ENCODE measurements at places on chromosomes 5 and 9. TPM values are rescaled to one million over a fixed set of nuclear protein-coding genes. Genes with fewer than 3 reads are reported as not detected.
A peak's percentile ranks its signal among the peaks of the same experiment; 100 is the strongest.

EQTN gene
- total RNA-seq, result not detected

ROPN1L gene
- 0.26 TPM for total RNA-seq

DNA sequence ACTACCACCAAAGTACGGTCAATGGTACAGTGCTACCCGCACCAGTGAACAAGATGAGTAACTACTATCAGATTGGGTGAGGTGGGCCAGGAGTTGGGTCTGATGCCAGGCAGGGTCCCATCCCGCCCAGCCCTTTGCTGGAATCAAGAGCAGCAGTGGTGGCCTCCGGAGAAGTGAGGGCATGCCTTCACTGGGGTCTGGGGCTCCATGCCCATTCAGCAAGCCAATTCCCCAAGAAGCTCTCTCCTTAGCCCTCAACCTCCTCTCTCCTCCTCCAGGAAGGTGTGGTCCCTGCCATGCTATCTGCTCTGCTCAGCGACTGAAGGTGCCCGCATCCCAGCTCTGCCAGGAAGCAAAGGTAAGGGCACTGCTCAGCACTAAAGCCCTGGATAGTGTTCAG, 62.7 kb upstream of the CPLX2 start:
- no peaks in the 10 kb centered on the region for H3K4me1 ChIP-seq
- no peak overlapping the region for H3K4me3 ChIP-seq
- no peak overlapping the region for H3K27ac ChIP-seq
- H3K27me3 ChIP-seq, result peaks cover 45% of the 10 kb centered on the region
- H3K36me3 ChIP-seq, result no peaks in the 10 kb centered on the region

DNA sequence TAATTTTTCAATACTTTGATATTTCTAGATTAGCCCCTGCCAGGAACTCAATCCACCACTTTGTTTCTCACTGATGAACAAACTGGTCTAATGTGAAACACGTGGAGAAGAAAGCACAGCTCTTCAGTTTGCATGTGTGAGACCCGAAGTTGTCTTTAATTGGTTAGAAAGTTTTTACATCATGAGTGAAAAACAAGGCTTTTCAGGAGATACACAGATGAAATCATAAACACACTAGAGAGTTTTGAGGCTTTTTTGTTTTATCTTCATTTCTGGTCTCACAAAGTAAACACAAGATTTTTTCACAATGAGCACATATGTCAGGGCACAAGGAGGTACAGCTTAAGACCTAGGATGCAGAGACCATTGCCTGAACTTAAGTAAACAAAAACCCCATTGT, 84.5 kb upstream of the MOCS2 start:
- no peak for DNase-seq
- no peak overlapping the region for H3K4me3 ChIP-seq
- H3K36me3 ChIP-seq, result no peaks in the 10 kb centered on the region
- peaks cover 36% of the 10 kb centered on the region for H3K27me3 ChIP-seq
- H3K4me1 ChIP-seq, result no peaks in the 10 kb centered on the region

- peak overlapping the region; percentile 51 for H3K4me3 ChIP-seq
- peaks cover 18% of the 10 kb centered on the region for H3K36me3 ChIP-seq
- no peaks in the 10 kb centered on the region for H3K27me3 ChIP-seq
- H3K4me1 ChIP-seq, result peaks cover 18% of the 10 kb centered on the region
These were observed 15.7 kb downstream of the SQSTM1 start for GRCh38 chr5:179836225-179837019.

PCDHA5 gene
- total RNA-seq, result not detected

TPPP gene
- total RNA-seq, result 0.32 TPM

- H3K4me3 ChIP-seq, result no peak overlapping the region
- H3K27me3 ChIP-seq, result no peaks in the 10 kb centered on the region
- H3K27ac ChIP-seq, result no peak overlapping the region
- H3K4me1 ChIP-seq, result no peaks in the 10 kb centered on the region
These were observed 30.5 kb downstream of the DDX31 start for GRCh38 chr9:132639322-132639721.

DNA sequence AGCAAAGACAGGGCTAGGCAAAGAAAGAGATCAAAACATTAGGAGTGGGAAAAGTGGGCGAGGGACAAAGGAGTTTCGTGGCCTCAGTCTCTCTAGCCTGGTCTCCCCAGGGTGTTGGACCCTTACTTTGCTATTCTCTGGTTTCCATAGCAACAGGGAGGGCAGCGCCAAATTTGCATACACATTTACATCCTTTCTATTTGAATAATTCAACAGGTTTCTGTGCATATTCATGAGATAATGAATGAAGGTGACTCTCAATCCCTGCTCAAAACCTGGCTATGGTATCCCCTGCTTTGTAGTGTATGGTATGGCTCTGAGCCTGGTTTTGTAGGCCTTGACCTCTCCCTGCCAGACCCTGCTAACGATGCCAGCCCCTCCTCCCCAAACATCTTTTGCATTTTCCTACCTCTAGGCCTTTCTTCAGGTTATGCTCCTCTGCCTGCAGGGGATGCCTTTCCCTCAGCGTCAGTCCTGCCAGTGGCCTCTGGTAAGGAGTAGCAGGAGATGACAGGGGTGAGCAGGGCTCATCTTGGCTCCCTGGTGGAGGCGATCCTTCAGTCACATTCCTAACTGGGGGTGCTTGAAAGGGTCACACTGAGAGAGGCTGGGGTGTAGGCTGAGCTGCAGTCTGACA, 9.8 kb downstream of the RPP25L start:
- DNase-seq, result no peak
- no peaks in the 10 kb centered on the region for H3K4me1 ChIP-seq

- H3K27ac ChIP-seq, result no peak overlapping the region
- no peaks in the 10 kb centered on the region for H3K36me3 ChIP-seq
- H3K27me3 ChIP-seq, result no peaks in the 10 kb centered on the region
- no peak for DNase-seq
These were observed 421.9 kb upstream of the ADAMTSL1 start for GRCh38 chr9:18052060-18052459.

IL3 gene
- 8.9 TPM for total RNA-seq

DNA sequence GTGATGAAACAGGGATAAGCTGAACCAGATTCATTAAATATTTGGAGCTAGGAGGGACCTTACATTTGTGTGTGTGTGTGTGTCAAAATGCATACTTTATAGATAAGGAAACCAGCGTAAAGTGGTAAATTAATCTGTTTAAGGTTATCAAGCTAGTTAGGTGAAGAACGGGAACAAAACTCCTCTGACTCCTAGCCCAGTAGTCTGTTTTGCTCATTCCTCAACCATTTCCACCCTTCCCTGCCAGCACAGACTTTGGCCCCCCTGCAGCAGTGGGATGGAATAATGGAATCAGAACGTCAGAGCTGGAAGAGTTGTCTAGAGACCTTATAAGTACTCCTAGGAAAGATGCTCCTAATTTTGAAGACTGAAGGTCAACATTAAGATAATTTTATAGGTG, 6.5 kb downstream of the AGXT2 start:
- no peaks in the 10 kb centered on the region for H3K4me1 ChIP-seq
- no peaks in the 10 kb centered on the region for H3K36me3 ChIP-seq
- no peak for DNase-seq
- peaks cover 41% of the 10 kb centered on the region for H3K27me3 ChIP-seq

DNA sequence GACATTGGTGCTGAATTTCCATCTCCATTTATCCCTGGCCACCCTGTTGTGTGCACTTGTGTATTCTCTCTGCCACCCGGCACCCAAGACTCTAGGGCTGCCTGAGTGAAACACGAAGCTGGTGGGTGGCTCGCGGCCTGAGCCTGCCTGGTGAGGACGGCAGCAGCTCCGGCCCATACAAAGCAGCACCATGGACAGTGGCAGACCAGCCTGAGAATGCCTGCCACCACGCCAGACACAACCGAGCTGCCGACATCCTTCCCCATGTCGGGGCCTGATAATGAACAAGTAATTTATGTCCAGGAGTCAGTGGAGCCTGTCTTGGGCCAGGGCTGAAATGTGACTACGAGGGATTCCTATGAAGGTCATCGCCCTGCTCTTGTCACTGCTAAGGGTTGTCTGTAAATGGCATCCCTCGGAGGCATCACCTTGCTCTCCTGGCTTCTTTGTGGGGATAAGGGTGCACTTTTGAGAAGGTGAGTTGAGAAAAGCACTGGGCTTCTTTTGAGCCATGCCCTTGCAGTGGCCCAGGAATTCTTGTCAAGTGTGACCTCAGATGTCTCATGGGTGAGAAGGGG, 175.7 kb downstream of the MELK start:
- peak; percentile 26 for DNase-seq
- peaks cover 64% of the 10 kb centered on the region for H3K27me3 ChIP-seq
- no peaks in the 10 kb centered on the region for H3K36me3 ChIP-seq
- no peak overlapping the region for H3K27ac ChIP-seq
- H3K4me1 ChIP-seq, result no peaks in the 10 kb centered on the region
- H3K4me3 ChIP-seq, result no peak overlapping the region

DNA sequence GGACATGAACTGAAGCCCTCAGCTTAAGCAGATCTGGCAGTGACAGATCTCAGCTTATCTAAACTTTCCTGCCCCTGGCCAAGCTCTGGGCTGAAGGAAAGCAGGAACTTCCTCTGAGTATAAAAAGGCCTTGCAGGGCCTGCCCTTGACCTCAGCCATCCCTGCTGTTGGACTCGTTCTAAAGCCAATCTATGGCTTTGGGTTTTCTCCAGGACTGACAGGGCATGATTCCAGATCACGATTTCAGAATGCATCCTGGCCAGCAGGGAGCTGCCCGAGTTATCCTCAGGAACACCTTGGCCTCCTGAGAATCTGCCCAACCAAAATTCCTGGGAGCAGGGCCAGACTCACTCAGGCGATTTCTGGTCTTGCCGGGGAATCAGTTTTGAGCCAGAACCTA, 502.7 kb downstream of the TLE4 start:
- H3K36me3 ChIP-seq, result no peaks in the 10 kb centered on the region
- no peak for DNase-seq
- H3K27me3 ChIP-seq, result no peaks in the 10 kb centered on the region
- no peak overlapping the region for H3K27ac ChIP-seq
- peaks cover 27% of the 10 kb centered on the region for H3K4me1 ChIP-seq

GRCh38 chr5:24103451-24104023, 541.2 kb downstream of the CDH10 start:
- no peak for DNase-seq
- no peaks in the 10 kb centered on the region for H3K36me3 ChIP-seq

CDC26 gene
- 45.4 TPM for total RNA-seq

GRCh38 chr9:76605321-76605900, 146.4 kb downstream of the GCNT1 start:
- H3K27ac ChIP-seq, result no peak overlapping the region
- no peak for DNase-seq
- peaks cover 1% of the 10 kb centered on the region for H3K36me3 ChIP-seq

PIP5KL1 gene
- total RNA-seq, result 6.4 TPM

ANKS6 gene
- total RNA-seq, result 14.9 TPM

- H3K27me3 ChIP-seq, result peaks cover 14% of the 10 kb centered on the region
- no peaks in the 10 kb centered on the region for H3K36me3 ChIP-seq
- no peak for DNase-seq
- H3K4me3 ChIP-seq, result no peak overlapping the region
- H3K27ac ChIP-seq, result no peak overlapping the region
These were observed 184.6 kb upstream of the MAP1B start for GRCh38 chr5:71922584-71923106.

GPR150 gene
- 1.1 TPM for total RNA-seq

- peaks cover 15% of the 10 kb centered on the region for H3K4me1 ChIP-seq
- H3K4me3 ChIP-seq, result no peak overlapping the region
- no peaks in the 10 kb centered on the region for H3K36me3 ChIP-seq
- DNase-seq, result no peak
These were observed 48.3 kb downstream of the DAP start for GRCh38 chr5:10712574-10713366.

GRCh38 chr9:27673641-27674040, 100.4 kb upstream of the C9orf72 start:
- no peak for DNase-seq
- H3K4me1 ChIP-seq, result peaks cover 5% of the 10 kb centered on the region
- no peaks in the 10 kb centered on the region for H3K36me3 ChIP-seq
- H3K27ac ChIP-seq, result no peak overlapping the region
- H3K27me3 ChIP-seq, result peaks cover 7% of the 10 kb centered on the region
- no peak overlapping the region for H3K4me3 ChIP-seq

IFNB1 gene
- total RNA-seq, result 1.6 TPM

ZBTB5 gene
- total RNA-seq, result 9.9 TPM

SH2D3C gene
- 59.5 TPM for total RNA-seq

DNA sequence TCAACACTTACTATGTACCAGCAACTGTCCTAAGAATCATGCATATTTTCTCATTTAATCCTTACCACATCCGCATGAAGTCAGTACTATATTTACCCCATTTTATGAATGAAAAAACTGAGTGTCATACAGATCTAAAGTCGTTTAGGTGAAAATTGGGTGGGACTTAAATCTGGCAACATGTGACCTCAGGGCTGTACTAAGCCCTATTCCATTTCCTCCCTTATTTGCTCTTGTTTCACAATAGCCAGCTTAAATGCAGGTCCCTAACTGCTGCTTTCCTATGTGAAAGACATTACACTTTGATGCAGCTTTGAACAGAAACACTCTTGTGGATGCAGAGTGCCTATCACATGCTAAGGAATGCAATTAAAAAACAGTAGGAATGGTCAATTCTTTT, 2.5 kb upstream of the RAB14 start:
- H3K4me1 ChIP-seq, result peaks cover 44% of the 10 kb centered on the region
- H3K27me3 ChIP-seq, result no peaks in the 10 kb centered on the region
- H3K4me3 ChIP-seq, result no peak overlapping the region

KIF12 gene
- total RNA-seq, result not detected

DNA sequence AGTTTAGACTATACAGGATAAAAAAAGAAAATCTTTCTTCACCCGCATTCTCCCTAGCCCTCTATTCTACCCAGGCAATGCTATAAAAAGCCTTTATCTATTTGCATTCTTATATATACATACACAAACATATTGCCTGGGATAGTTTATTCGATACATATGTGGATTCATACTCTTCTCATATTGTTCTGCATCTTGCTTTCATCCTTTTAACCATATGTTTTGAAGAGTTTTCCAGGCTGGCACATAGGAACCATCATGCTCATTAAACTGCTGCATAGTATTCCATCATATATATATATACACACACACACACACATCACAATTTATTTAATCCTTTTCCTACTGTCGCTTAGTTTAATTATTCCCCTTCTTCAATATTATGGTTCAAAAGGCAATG, 461.2 kb downstream of the NTRK2 start:
- H3K36me3 ChIP-seq, result peaks cover 2% of the 10 kb centered on the region
- H3K27ac ChIP-seq, result no peak overlapping the region
- no peaks in the 10 kb centered on the region for H3K27me3 ChIP-seq

GRCh38 chr5:173714551-173715428, 98.3 kb upstream of the BOD1 start:
- no peaks in the 10 kb centered on the region for H3K27me3 ChIP-seq
- no peak overlapping the region for H3K27ac ChIP-seq
- no peak for DNase-seq

DNA sequence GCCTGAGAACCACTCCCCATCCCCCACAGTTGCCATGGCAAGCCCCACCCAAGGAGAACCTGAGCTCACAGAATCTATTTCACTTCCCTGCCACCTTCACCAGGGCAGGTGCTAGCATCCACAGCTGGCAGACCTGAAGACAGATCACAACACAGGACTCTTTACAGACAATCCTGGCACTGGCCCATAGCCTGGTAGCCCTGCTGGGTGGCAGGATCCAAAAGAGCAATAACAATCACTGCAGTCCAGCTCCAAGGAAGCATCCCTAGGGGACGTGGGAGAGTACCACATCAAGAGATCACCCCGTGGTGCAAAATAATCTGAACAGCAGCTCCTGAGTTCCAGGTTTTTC, 463.2 kb upstream of the PIK3R1 start:
- no peaks in the 10 kb centered on the region for H3K27me3 ChIP-seq
- H3K36me3 ChIP-seq, result peaks cover 2% of the 10 kb centered on the region
- no peak for DNase-seq
- H3K4me1 ChIP-seq, result no peaks in the 10 kb centered on the region
- H3K27ac ChIP-seq, result no peak overlapping the region
- no peak overlapping the region for H3K4me3 ChIP-seq

- no peaks in the 10 kb centered on the region for H3K27me3 ChIP-seq
- H3K4me1 ChIP-seq, result no peaks in the 10 kb centered on the region
- DNase-seq, result no peak
- H3K27ac ChIP-seq, result no peak overlapping the region
- peaks cover 3% of the 10 kb centered on the region for H3K36me3 ChIP-seq
- H3K4me3 ChIP-seq, result no peak overlapping the region
These were observed 48.3 kb downstream of the ATPSCKMT start for GRCh38 chr5:10201223-10201868.
